ENCODE measurements at places on chromosomes 7 and 10. TPM values are rescaled to one million over a fixed set of nuclear protein-coding genes. Genes with fewer than 3 reads are reported as not detected.

The NANOS1 gene
- polyA plus RNA-seq, result 0.29 TPM

The FZD1 gene
- 4.5 TPM for polyA plus RNA-seq

The SFTPD gene
- not detected for polyA plus RNA-seq

The PNLIPRP2 gene
- not detected for polyA plus RNA-seq

The ZNF107 gene
- polyA plus RNA-seq, result 1.8 TPM

The CDNF gene
- 1.1 TPM for polyA plus RNA-seq

The CEP41 gene
- 24.5 TPM for polyA plus RNA-seq

The NACAD gene
- 0.36 TPM for polyA plus RNA-seq

The CPN1 gene
- not detected for polyA plus RNA-seq

The CHCHD2 gene
- polyA plus RNA-seq, result 342 TPM

The SPAG6 gene
- polyA plus RNA-seq, result not detected

The ADIRF gene
- 64.4 TPM for polyA plus RNA-seq

The CALML5 gene
- not detected for polyA plus RNA-seq

The CDC14C gene
- polyA plus RNA-seq, result not detected

The PLEKHS1 gene
- polyA plus RNA-seq, result not detected

The DUSP5 gene
- polyA plus RNA-seq, result 30.4 TPM

The SCIN gene
- polyA plus RNA-seq, result 0.17 TPM

The KIF20B gene
- polyA plus RNA-seq, result 1.4 TPM

The UNCX gene
- not detected for polyA plus RNA-seq

The PTPRZ1 gene
- not detected for polyA plus RNA-seq

The WNT8B gene
- polyA plus RNA-seq, result 0.04 TPM

The CCDC3 gene
- polyA plus RNA-seq, result 0.02 TPM

The SDK1 gene
- 0.01 TPM for polyA plus RNA-seq

The TEX47 gene
- polyA plus RNA-seq, result not detected

The CCNY gene
- 39.0 TPM for polyA plus RNA-seq
